ENCODE measurements at places on chromosomes 1 and 21. TPM values are rescaled to one million over a fixed set of nuclear protein-coding genes. Genes with fewer than 3 reads are reported as not detected.

DNA sequence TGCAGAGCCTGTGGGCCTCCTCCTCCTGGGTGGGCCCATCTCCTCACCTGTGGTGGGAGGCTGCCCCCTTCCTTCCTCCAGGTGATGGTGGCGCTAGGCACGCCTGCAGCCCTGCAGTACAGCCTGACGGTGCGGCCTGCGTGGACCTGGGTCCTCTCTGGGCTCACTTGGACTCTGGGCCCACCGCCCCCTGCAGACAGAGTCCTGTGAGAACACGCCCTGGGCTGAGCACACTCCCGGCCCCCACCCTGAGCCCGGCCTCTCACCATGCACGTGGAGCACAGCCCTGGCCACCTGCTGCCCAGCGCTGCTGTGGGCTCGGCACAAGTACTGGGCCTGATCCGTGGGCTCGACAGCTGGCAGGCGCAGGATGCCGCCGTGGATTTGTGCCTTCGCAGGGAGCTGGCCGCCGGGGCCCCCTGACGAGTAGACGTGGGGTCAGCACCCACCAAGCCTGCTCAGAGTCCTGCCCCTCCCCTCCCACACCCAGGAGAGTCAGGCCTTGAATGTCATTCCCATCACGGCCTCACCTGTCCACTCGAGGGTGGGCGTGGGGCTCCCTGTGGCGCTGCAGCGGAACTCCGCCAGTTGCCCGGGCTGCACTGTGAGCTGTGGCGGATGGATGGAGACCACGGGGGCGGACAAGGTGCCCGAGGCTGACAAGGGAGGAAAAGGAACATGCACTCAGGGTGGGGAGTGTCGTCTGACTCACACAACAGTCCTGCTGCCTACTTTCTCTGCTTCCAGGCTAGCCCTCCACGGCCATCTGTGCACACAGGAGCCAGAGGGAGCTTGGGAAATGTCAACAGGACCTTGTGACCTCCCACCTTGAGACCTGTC lies 43.4 kb downstream of the LDLRAD2 start:
- no peaks in the 10 kb centered on the region for H3K27me3 ChIP-seq
- H3K27ac ChIP-seq: no peak overlapping the region
- H3K36me3 ChIP-seq: 0 out of 2 replicates have a peak, but pooled peaks cover 2% of the 10 kb centered on the region
- no peak overlapping the region for H3K4me3 ChIP-seq
- H3K4me1 ChIP-seq: no peaks in the 10 kb centered on the region

GRCh38 chr1:36864823-36865601 lies 169.3 kb downstream of the GRIK3 start:
- no peaks in the 10 kb centered on the region for H3K36me3 ChIP-seq
- H3K4me1 ChIP-seq: no peaks in the 10 kb centered on the region
- no peak overlapping the region for H3K27ac ChIP-seq
- no peak for DNase-seq
- H3K4me3 ChIP-seq: no peak overlapping the region

Gene DNAJB4
- total RNA-seq: 14.9 TPM

DNA sequence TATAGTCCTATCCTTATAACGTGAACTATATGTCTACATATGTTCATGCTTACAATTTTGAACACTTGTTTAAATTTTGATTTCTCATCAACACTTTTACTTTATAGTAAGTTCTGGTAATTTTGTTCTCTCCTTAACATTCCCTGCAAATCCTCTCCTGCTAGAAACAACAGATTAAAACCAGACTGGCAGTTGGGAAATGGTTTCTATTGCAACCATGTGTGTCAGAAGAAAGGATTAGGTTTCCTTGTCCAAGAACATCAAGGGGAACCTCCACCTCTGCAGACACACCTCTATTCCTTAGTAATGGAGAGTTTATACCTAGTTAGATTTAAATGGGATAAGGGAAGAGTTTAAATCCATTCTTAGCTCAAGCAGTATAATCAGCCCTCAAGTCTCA lies 3.3 kb upstream of the WARS2 start:
- H3K4me3 ChIP-seq: no peak overlapping the region
- no peaks in the 10 kb centered on the region for H3K36me3 ChIP-seq
- DNase-seq: no peak
- no peak overlapping the region for H3K27ac ChIP-seq
- H3K27me3 ChIP-seq: no peaks in the 10 kb centered on the region

DNA sequence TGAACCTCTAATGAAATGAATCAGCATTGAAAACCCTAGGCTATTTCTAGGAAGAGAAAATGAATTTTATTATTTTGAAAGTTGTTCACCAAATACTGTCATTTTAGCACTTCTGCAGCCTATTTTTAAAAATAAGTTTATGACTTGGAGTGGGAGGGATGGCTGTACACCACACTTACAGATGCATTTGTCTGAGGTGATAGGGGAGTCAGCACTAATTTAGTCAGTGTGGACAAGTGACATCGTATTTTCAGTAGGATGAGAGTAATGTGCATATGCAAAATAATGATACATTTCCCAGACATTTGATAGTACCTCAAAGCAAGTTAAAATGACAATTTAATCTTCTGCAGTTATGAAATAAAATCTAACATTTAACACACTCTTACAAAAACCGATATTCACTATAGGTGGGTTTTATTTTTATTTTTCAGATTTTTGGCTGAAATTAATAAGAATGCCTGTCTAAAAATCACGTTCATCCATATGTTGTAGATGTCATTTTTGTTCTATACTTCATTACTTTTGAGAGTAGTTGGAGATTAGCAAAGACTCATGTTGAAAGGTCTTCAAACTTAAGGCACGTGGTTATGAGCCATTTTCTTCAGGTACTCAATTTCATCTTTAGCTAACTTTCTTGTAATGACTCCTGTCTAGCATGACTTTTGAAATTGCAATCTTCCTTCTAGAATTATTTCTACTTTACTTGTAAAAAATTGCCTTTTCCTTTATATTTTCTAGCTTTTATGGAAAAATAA lies 186.7 kb downstream of the NCAM2 start:
- no peak overlapping the region for H3K4me3 ChIP-seq
- no peak for DNase-seq
- no peaks in the 10 kb centered on the region for H3K36me3 ChIP-seq
- no peaks in the 10 kb centered on the region for H3K4me1 ChIP-seq

Gene GPR52
- 0.87 TPM for total RNA-seq

Gene PCAT6
- total RNA-seq: 2.2 TPM

- H3K4me1 ChIP-seq: 0 out of 2 replicates have a peak, but pooled peaks cover 3% of the 10 kb centered on the region
- H3K4me3 ChIP-seq: no peak overlapping the region
- no peak for DNase-seq
- H3K27me3 ChIP-seq: no peaks in the 10 kb centered on the region
- H3K27ac ChIP-seq: no peak overlapping the region
These were observed 40.5 kb upstream of the NEK2 start for GRCh38 chr1:211715971-211716370.

Gene RIPPLY3
- total RNA-seq: 1.2 TPM

Measured in Panc1 (cell line).